Bronchial smooth muscle cell (primary cell): ENCODE measurements at places on chromosomes 2 and 18. TPM values are rescaled to one million over a fixed set of nuclear protein-coding genes. Genes with fewer than 3 reads are reported as not detected.

The NPC1 gene
- total RNA-seq: 23.7 and 40.2 TPM in 2 replicates

The RAB17 gene
- total RNA-seq: 0.17 and 0.47 TPM in 2 replicates

The MERTK gene
- total RNA-seq: 0.63 and 0.86 TPM in 2 replicates

The STEAP3 gene
- total RNA-seq: 6.1 and 15.4 TPM in 2 replicates

The TCF23 gene
- total RNA-seq: not detected in 2 replicates

The DAW1 gene
- total RNA-seq: 0.16 TPM in 1 of 2 replicates, not detected in the other

The EMILIN1 gene
- total RNA-seq: 257 and 364 TPM in 2 replicates

The PID1 gene
- total RNA-seq: 38.8 and 47.7 TPM in 2 replicates

The ANKRD62 gene
- not detected in 2 replicates for total RNA-seq

The DRC1 gene
- under 0.01 and 0.16 TPM in 2 replicates for total RNA-seq

The ARHGEF4 gene
- 2.2 and 5.2 TPM in 2 replicates for total RNA-seq

The REG3G gene
- total RNA-seq: not detected in 2 replicates

The RAB12 gene
- total RNA-seq: 50.9 and 52.7 TPM in 2 replicates

The PHLPP1 gene
- 1.9 and 4.0 TPM in 2 replicates for total RNA-seq

The GALNT5 gene
- 30.1 and 160 TPM in 2 replicates for total RNA-seq

The PRKAG3 gene
- total RNA-seq: not detected in 2 replicates

The LIPT1 gene
- 5.2 and 6.4 TPM in 2 replicates for total RNA-seq

The TXNDC2 gene
- total RNA-seq: 0.16 TPM in 1 of 2 replicates, not detected in the other

The REG3A gene
- total RNA-seq: not detected in 2 replicates

The FAP gene
- total RNA-seq: 46.5 and 157 TPM in 2 replicates

The SDC1 gene
- total RNA-seq: 8.0 and 34.2 TPM in 2 replicates

The ECEL1 gene
- not detected in 2 replicates for total RNA-seq

The CAPN14 gene
- total RNA-seq: 0.16 and 0.17 TPM in 2 replicates

The SERPINB3 gene
- 0.09 TPM in 1 of 2 replicates, not detected in the other for total RNA-seq

The PDCD1 gene
- total RNA-seq: not detected in 2 replicates

The COL6A3 gene
- 1,632 and 2,334 TPM in 2 replicates for total RNA-seq

The ASPRV1 gene
- total RNA-seq: 0.32 and 0.43 TPM in 2 replicates

The CGREF1 gene
- total RNA-seq: 0.69 and 0.79 TPM in 2 replicates

The TUBA4B gene
- total RNA-seq: under 0.01 TPM in 1 of 2 replicates, not detected in the other

The ZBTB14 gene
- 6.6 and 10.0 TPM in 2 replicates for total RNA-seq

The LHCGR gene
- total RNA-seq: not detected in 2 replicates

The SERPINB10 gene
- total RNA-seq: not detected in 2 replicates

The PTPN2 gene
- 22.3 and 24.1 TPM in 2 replicates for total RNA-seq

The LDLRAD4 gene
- 0.16 TPM in 1 of 2 replicates, not detected in the other for total RNA-seq

The RIT2 gene
- total RNA-seq: not detected in 2 replicates

The PCARE gene
- total RNA-seq: not detected in 2 replicates

The IL1RL1 gene
- 0.17 and 0.32 TPM in 2 replicates for total RNA-seq

The SLC30A3 gene
- not detected in 2 replicates for total RNA-seq

The SERPINB7 gene
- total RNA-seq: 0.79 TPM in 1 of 2 replicates, not detected in the other

The OTOF gene
- total RNA-seq: under 0.01 TPM in 1 of 2 replicates, not detected in the other

The CRYBA2 gene
- total RNA-seq: not detected in 2 replicates

The L3MBTL4 gene
- under 0.01 and 0.16 TPM in 2 replicates for total RNA-seq

The COL4A4 gene
- total RNA-seq: 0.16 and 0.17 TPM in 2 replicates

The PXDN gene
- total RNA-seq: 72.0 and 73.5 TPM in 2 replicates

The OTOS gene
- not detected in 2 replicates for total RNA-seq

The LRRTM1 gene
- total RNA-seq: not detected in 2 replicates

The TDRD15 gene
- total RNA-seq: not detected in 2 replicates

The ASB18 gene
- total RNA-seq: not detected in 2 replicates

The MYO7B gene
- not detected in 2 replicates for total RNA-seq

The CNTNAP5 gene
- not detected in 2 replicates for total RNA-seq
